CD4-positive, CD25-positive, alpha-beta regulatory T cell (primary cell): ENCODE measurements at places on chromosomes 1 and 21. TPM values are rescaled to one million over a fixed set of nuclear protein-coding genes. Genes with fewer than 3 reads are reported as not detected.
A peak's percentile ranks its signal among the peaks of the same experiment; 100 is the strongest.

- no peak for DNase-seq
These were observed 42.0 kb downstream of the TMEM51 start for GRCh38 chr1:15195420-15196052.

DNA sequence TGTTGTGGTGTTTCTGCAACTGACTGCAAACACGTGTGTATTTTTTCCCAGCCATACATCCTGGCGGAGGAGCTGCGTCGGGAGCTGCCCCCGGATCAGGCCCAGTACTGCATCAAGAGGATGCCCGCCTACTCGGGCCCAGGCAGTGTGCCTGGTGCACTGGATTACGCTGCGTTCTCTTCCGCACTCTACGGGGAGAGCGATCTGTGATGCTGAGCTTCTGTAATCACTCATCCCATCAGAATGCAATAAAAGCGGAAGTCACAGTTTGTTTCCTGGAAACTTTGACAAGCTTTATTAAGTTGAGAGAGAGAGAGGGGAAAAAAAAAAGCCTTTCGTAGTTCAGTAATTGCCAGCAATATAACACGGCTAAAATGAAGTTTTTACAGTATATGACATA, 32.7 kb upstream of the MTR start:
- DNase-seq, result no peak

DNA sequence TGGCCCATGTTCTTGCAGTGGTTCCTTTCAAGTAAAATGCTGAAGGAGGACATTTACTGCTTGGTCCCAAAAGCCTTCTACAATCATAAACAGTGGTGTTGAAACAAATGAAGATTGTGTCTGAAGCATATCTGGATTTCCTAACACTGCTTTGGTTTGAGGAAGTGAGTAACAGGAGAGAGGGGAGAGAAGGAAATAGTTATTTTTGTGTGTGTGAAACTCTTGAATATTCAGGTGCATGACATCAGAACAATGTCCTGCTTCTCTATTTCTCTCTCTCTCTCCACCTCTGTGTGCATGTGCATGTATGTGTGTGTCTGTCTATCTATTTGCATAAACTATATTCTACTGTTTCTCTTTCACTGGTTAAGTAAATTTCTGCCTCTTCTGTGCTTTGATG, 61.4 kb upstream of the TNFSF18 start:
- no peak for DNase-seq

DNA sequence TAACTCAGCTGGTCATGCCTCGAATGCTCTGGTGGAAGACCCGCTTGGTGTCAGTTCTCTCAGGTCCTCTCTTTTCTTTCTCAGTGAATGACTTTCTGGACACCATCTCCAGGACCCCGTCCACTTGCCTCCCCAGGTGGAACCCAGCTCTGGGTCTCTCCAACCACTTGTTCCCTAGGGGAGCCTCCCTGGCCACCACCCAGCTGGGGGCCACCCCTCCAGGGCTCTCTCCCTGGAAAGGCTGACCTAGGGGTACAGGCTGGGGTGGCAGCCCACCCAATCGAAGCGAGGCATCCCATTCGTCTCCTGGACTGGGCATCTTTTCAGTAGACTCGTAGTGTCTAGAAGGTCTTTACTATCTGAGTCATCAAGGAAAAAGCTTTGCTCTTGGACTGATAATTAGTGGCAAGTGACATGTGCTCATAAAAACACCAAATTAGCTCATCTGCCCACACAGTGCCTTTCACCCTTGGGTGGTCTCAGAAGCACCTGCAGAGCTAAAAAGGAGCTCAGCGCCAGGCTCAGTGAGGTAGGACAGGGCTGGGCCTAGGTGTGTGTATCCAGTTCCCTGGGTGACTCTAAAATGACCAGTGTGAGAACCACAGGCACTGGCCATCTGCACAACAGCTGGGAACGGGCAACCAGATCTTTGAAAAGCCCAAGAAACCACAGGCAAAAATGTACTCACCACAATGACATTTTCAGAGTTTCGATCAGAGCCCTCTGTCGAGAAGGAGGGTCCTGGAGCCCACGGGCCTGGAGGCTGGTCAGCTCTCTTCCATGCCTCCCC, 2.4 kb upstream of the PDXK start:
- no peak for DNase-seq

DNA sequence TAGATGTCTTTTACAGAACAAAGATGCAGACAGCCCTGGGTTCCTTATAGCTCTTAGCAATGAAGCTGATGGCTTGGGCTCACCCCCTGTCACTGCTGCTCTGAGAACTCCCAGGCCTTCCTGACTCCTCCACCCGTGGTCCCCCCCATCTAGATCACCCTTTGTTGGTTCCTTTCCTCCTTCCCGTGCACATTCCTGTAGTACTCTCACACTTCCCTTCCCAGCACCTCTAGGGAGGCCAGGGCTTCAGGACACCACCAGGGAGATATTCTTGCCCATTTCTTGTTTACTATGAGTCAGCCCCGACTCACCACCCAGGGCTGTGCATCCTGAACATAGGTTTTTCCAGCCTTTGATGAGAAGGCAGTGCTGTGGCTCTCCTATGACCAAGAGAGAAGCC, 14.4 kb upstream of the NOS1AP start:
- DNase-seq, result no peak

SLC25A33 gene
- polyA plus RNA-seq, result 4.5 TPM

GRCh38 chr21:31665397-31665796, 5.9 kb downstream of the SOD1 start:
- DNase-seq, result no peak

SPATA45 gene
- polyA plus RNA-seq, result not detected

GJA9 gene
- polyA plus RNA-seq, result not detected

- DNase-seq, result no peak
These were observed 11.2 kb upstream of the LEPR start for GRCh38 chr1:65409314-65409713.

DNA sequence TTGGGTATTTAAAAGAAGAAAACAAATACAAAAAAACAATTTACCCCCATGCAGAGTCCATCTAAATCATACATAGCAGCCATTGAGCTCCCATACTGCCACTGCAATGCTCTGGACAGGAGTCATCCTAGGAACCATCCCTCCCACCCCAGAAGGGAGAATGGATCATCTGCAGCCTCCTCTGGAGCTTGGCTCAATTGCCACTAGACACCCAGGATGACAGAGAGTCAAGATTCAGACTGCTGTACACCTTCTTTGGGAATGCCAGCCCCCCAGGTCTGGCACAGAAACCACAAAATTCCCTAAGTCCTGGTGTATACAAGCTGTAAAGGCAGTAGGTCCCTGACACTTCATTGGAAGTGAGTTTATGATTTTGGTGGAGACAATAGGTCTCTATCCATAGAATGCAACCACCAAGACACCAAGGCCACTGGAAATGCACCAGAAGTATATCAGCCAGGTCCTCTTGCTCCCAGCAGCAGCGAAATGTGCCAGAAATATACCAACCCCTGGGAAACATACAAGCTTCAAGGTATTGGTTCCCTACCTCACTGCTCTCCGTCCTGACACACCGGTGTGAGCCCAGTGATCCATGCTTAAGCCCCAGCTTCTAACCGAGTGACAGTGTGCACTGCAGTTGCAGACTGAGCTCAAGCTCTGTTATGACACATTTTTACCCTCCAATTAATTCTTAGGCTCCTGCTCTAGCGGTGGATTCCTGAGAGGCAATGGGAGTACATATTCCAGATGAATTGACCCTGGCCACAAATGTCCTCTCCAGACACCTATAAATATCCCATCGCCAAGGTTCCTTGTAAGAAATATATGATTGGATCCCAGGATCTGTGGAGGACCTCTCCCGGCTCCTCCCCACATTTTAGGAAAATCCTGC, 4.4 kb downstream of the TAL1 start:
- DNase-seq, result no peak

DNA sequence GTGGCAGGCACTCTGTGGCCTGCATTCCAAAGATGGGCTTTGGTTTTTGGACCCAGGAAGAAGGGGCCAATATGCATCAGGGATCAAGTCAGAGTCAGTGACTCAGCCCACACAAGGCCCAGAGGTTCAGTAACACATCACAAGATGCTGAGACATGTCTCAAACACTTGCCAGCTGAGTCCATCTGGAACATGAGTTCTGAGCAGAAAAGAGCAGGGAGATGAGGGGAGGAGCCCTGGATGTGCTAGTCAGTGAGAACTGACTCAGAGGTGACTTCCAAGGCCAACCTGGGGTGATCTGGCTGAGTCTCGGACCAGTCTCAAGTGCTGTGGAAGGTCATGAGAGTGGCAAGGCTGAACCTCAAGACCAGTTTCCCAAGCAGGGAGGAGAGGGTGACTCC, 150.1 kb downstream of the CDC7 start:
- no peak for DNase-seq

- no peak for DNase-seq
These were observed 48.1 kb upstream of the FOXO6 start for GRCh38 chr1:41312991-41313645.

GRCh38 chr1:161492827-161493226, 12.4 kb upstream of the FCGR2A start:
- no peak for DNase-seq

GRCh38 chr1:1175221-1176062, 1.8 kb downstream of the TTLL10 start:
- DNase-seq, result no peak

GRCh38 chr1:53681351-53681976, 57.5 kb downstream of the GLIS1 start:
- DNase-seq, result no peak

CD5L gene
- polyA plus RNA-seq, result not detected

DNA sequence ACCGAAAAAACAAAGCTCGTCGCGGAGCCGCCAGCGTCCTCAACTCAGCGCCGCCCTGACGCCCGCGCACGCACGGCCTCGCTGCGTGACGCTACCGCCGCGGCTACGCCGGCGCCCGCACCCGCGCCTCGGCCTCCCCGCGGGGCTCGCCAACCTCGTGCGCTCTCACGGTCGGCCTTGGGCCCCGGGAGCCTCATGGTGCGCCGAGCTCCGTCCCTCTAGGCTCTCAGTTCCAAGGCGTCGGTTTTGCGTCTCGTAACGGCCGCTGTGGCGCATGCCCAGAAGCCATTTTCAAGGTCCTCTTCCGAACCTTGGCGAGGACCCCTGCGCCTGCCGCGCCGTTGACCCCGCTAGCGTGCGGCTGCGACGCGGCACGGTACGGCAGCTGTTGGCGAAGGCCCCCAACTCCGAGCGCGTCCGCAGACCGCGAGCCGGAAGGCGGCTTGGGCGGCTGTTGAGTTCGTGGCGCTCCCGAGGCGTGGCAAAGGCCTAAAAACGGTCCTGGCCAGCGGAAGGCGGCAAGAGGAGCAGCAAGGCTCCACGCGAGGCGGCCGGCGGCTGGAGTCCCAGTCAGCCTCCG, at the start of gene HENMT1:
Gene HENMT1 (minus strand): TSS at position 64 of the 580 bp plus-strand sequence. CDS start 1,209 bp downstream, outside the sequence.
- peak; percentile 70 for DNase-seq

DYNLT4 gene
- 2.6 TPM for polyA plus RNA-seq

DNA sequence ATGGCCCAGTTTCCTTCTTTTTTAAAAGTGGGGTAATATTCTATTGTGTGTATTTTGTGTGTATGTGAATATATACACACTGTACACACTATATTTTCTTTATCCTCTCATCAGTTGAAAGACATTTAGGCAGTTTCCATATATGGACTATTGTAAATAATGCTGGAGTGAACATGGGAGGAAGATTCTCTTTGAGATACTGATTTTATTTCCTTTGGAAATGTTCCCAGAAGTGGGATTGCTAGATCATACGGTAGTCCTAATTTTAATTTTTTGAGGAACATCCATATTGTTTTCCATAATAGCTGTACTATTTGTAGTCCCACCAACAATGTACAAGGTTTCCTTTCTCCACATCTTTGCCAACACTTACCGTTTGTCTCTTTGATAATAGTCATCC, 51.0 kb downstream of the F3 start:
- no peak for DNase-seq

DNA sequence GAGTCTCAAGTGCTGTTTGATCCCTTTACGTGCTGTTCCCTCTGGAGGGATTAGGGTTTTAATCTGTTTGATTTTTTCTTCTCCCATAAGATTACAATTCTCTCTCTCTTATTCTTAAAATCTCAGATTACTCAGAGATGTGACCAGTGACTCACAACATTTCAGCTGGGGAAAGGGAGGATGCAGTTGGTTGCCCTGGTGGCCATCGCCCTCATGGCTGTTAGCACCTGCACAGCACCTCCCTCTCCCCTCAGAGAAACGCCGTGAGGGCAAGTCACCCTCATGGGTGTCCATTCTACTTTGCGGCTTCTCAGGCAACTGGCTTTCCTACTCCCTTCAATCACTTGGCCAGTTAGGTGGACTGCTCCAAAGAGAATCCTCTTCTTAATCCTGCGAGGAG, 42.4 kb upstream of the KCNA3 start:
- DNase-seq, result no peak

FAM110D gene
- not detected for polyA plus RNA-seq

GRCh38 chr1:174850726-174851125, 149.0 kb upstream of the CACYBP start:
- no peak for DNase-seq

GRCh38 chr21:18147678-18148077, 97.0 kb upstream of the CHODL start:
- DNase-seq, result no peak

GRCh38 chr1:244445320-244446181, 6.2 kb downstream of the ADSS2 start:
- no peak for DNase-seq

- no peak for DNase-seq
These were observed at the start of gene HMGCS2 for GRCh38 chr1:119768778-119769177. HMGCS2 (minus strand) TSS chr1:119768905; CDS start chr1:119768844, 61 bp downstream.

DNA sequence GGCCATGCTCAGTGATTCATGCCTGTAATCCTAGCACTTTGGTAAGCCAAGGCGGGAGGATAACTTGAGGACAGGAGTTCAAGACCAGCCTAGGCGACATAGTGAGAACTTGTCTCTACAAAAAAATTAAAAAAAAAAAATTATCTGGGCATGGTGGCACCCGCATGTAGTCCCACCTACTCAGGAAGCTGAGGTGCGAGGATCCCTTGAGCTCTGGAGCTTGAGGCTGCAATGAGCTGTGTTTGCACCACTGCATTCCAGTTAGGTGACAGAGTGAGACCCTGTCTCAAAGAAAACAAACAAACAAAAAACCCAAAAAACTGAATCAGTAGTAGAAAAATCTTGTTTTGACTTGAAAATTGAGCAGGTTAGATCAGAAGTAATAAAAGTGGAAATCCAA, 67.1 kb upstream of the IPO9 start:
- DNase-seq, result no peak

- DNase-seq, result no peak
These were observed 106.4 kb downstream of the ZSCAN20 start for GRCh38 chr1:33578557-33579448.

DNA sequence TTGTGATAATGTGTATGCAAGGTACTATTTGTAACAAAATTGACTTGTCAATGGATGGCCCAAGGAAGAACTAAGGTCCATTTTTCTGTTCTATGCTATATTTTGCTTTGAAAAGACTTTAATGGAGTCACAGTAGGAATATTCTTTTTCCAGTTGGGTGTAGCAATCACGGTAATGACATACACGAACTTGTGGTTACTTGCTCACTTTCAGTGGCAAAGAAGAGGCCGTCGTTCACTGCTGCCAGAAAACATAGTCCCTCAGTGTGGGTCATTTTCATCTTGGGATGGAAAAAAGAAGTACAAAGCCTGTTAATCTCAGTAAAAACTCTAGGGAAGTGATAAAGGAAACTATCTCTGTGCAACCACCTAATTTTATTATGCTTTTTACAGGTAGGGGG, 47.8 kb upstream of the LAMC2 start:
- DNase-seq, result no peak

COL9A2 gene
- 1.5 TPM for polyA plus RNA-seq
